Activated T-helper 9 cell treated with anti-CD3 and anti-CD28 coated beads, Interleukin-2, amount 50 U/mL, for 16 hours (primary cell): ENCODE measurements at places on chromosomes 1 and 21.
A peak's percentile ranks its signal among the peaks of the same experiment; 100 is the strongest.

GRCh38 chr1:111561328-111561727 lies 57.9 kb upstream of the ADORA3 start:
- DNase-seq, result no peak

GRCh38 chr1:42784946-42785693 lies at the start of gene TMEM269:
TSS of gene TMEM269 (plus strand) at chr1:42784991. CDS start at chr1:42789894, 4,903 bp downstream.
- no peak for DNase-seq

DNA sequence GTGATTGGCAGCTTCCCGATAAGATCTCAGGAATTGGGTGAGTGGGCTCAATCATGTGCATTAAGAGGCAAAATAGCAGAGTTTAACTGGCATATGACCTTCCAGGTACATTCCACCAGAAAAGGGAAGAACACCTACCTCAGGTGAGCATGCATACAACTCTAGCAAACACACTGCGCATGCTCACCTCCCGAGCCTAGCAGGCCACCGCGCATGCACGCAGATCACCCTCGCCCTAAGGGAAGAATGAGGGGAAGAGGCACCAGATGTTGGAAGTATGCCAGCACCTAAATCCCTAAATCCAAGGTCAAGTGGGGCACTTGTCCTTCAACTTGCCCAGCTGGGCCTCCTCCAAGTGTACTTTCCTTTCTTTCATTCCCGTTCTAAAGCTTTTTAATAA lies 23.6 kb upstream of the CBR3 start:
- no peak for DNase-seq

GRCh38 chr21:29025328-29025713 lies 853 bp downstream of the USP16 start:
- DNase-seq, result no peak

- no peak for DNase-seq
Measured at GRCh38 chr1:87829360-87829759, 500.7 kb downstream of the LMO4 start.

DNA sequence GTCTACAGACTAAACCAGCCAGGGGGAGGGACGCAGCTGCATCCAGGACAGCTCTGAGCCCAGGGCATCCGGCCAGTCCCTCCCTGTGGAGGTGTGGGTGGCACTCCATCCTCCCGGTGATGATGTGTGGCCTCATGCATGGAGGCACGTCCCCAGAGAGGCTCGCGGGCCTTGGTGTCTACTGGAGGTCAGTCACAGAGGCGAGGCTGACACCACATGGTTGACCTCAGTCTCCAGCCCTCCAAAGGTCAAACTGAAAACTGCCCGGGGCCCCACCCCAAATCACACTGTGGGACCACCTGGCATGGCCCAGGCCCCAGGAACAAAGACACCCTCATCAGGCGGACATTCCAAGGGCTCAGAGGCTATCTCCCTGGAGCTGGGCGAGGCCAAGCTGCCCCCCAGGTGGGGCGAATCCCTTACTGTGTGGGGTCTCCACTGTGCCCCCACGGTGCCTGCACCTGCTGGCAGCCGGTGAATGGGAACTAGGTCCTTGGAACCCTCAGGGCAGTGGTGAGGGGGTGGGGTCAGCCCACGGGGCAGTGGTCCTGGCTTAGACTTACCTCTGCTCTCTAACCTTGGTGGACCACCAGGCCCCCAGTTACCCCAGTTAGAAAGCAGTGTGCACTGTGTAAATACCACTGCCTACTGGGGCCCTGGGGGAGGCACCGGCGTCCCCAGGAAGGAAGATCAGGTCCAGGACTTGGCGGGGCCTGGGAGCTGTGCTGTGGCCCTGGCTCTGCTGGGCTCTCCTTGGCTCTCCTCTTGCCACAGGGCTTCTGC lies 49.1 kb downstream of the TRPM2 start:
- DNase-seq, result no peak

GRCh38 chr1:207152792-207153468 lies 48.9 kb downstream of the C4BPA start:
- DNase-seq, result no peak

GRCh38 chr1:7302873-7303272 lies 468.2 kb upstream of the VAMP3 start:
- no peak for DNase-seq

- no peak for DNase-seq
Measured at GRCh38 chr1:237774246-237774645, 116.5 kb downstream of the ZP4 start.

DNA sequence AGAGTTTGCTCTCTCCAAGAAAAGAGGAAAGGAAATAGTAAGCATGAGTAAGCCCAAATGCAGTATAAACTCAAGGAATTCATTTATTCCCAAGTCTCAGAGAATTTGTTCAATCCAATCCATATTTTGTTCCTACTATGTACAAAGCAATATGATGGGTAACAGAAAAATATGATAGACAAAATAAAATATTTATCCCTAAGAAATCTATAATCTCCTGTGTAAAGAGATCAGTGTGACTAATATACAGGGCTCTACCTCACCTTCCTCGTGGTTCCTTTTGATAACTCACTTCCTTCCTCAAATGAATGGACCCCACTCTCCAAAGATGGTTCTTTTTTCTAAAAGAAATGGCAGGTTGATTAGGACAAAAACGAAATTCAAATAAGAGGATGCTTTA lies 7.6 kb downstream of the CLSPN start:
- DNase-seq, result no peak

DNA sequence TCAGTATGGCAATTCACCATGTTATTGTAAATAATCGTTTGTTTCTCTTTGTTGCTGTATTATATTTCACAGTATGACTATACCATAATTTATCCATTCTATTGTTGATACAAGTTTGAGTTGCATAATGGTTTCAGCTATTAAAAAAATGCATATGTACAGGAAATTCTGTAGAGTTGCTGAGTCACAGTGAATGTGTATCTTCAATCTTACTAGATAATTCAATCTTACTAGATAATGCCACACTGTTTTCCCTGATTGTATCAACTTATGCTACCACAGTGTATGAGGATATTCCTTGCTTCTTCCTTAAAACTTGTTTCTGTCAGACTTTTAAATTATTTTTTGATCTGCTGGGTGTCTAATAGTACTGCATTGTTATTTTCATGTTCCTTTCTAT lies 3.5 kb upstream of the COA6 start:
- DNase-seq, result no peak

DNA sequence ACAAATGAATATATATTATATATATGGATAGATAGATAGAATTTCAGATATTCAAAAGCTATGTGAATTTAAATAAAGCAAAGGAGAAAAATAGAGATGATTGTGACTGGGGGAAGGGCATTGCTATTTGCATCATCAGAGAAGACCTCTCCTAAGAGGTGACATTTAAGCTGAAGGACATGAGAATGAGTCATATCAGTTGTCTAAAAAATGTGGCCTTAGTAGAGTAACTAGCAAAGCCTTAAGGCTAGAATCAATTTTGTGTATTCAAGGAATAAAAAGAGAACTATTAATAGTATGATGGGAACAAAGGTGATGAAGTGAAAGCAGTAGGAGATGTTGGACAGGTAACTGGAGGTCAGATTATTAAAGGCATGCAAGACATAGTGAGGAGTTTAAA lies 34.8 kb upstream of the SLC35F3 start:
- no peak for DNase-seq

GRCh38 chr1:97120806-97121205 lies 399.2 kb downstream of the PTBP2 start:
- no peak for DNase-seq

- no peak for DNase-seq
Measured at GRCh38 chr1:247334378-247335133, 2.9 kb upstream of the ZNF496 start.

- DNase-seq, result no peak
Measured at GRCh38 chr1:199157494-199157893, 518.7 kb downstream of the PTPRC start.

DNA sequence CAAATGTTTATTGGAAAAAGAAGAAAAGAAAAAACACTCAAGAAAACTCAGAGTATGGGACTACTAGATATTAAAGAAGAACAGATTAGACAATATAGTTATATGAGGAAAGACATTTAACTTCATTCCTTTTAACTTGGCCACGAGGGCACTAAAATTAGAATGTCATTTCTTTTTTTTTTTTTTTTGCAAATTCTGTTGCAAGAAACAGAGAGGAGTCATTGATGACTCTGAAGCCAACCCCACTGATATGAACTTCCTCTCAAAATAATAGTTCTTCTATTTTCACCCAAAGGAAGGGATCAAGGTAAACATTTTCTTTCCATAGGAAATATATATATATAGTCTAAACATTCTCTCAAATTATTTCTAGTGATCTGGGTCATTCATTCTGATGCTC lies 24.6 kb upstream of the PEX19 start:
- DNase-seq, result no peak

- no peak for DNase-seq
Measured at GRCh38 chr1:3380469-3380868, 74.0 kb upstream of the ARHGEF16 start.

DNA sequence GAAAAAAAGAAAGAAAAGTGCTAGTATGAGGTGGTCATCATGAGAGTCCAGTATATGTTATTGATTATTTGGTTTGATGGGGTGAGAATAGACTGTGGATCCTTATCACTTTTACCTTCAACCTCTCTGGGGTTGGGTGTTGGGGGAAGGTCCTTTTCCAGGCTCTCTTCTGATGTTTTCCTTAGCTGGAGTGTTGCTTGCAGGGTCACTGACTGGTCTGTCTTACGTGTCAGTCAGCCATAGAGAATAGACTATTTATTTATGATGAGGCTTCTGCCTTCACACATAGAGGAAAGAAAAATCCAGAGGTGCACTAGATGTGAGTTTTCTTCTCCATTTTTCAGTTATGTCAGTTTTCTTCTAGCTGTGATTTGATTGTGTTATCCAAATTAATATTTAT lies 36.5 kb downstream of the MAP3K21 start:
- no peak for DNase-seq

DNA sequence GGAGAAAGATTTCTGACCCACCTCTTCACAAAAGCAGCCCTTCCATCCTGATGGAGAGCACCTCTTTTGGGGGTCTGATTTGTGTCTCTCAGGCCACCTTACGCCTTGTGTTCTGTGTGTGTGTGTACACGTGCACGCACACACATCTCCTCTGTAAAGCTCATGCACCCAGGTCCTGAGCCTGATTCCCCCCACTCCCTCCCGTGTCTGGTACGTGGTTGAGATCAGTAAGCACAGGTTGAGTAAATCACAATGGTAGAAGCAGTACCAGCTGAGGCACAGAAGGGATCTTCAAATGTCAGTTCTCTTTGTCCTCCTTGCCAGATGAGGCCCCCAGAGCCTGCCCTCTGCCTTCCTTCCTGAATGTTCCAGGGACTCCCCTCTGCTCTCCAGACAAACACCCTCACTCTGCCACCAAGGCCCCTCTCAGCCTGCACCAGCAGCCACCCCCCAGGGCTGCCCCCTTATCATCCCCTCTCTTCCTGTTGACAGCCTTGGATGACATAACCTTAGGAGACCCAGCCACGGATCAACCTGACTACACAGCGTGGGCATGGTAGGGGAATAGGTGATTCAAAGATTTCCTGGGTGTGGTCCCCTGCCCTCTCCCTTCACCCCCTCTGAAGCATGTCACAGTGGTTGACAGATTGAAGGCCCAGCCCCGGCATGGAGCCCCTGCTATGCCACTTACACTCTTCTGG lies 112.8 kb downstream of the HIVEP3 start:
- peak; percentile 21 for DNase-seq

DNA sequence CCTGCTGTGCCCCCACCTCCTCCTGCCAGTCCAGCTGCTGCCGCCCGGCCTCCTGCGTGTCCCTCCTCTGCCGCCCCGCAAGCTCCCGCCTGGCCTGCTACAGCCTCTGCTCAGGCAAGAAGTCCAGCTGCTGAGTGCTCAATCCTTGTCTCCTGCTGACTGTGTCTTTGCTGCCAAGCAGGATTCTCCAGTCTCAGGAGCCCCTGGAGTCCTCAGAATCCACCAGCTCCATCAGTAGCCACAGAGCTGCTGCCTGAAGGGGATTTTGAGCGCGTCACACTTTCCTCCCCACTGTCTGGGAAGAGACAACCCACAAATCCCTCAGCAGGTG lies 973 bp downstream of the KRTAP10-11 start:
- DNase-seq, result no peak

DNA sequence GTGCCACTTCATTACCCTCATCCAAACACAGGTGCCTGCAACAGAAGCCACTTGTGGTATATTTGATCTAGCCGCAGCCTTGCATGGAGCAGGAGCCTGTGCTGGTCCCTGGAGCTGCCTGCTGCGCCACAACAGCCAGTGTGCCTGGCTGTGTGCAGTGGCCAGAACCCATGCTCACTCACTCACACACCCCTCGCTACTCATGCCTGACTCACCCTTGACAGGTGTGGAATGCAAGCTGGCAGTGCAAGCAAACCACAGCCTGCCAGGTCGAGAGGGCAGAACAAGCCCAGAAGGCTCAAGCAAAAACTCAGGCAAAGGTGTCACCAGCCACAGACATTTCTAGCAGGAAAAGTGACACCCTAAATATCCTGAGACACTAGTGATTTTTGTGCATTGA lies 1510.9 kb downstream of the KCNT2 start:
- DNase-seq, result no peak

GRCh38 chr1:39116860-39117728 lies 87.4 kb upstream of the MACF1 start:
- DNase-seq, result no peak

DNA sequence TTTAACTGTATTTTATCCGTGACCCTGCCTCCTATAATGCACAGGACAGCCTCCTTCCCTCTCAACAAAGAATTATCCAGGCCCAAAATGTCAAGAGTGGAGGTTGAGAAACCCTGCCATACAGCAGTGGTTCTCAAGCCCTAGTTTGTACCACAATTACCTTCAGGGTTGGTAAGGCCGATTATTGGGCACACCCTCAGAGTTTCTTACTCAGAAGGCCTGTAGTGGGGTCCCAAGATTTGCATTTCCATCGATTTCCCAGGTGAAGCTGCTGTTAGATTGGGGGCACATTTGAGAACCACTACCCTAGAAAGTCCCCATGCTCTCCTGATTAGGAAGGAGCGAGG lies 400 bp upstream of the PGBD2 start:
- no peak for DNase-seq

DNA sequence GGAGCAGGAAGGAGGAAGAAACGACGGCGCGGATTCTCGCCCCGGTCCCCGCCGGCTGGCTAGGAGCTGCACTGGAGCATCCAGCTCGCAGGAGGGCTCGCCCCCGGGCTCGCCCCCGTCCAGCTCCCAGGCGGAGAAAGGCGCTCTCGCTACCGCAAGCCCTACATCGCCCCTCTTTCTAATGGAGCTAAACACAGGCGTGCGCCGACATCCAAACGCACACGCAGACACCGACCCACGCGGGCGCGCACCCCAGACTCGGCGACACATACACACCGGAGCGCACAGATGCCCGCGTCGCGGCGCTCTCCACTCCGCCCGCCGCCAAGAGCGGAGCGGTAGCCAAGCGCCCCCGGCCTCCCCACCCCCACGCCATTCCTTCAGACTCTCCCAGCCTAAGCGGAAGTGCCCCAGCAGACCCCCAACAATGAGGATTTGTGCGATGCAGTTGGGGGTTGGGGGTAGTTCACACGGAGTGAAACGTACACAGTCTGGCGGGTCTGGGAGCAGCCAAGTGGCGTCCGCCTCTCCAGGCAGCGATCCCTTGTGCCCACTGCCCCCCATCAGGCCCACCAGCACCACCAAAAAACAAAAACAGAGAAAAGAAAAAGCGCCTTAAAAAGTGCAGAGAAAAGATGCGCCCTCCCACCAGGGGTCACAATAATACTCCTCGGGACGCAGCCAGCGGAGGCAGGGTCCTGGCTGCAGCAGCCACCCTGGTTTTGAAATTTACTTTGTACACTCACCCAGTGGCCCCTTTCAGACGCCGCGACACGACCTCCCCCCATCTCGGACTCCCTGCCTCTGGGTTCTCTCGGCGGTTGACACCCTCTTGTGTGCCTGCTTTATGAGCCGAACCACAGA lies 1.4 kb downstream of the DAB1 start:
- no peak for DNase-seq

GRCh38 chr21:46553993-46554392 lies 50.9 kb downstream of the S100B start:
- no peak for DNase-seq

GRCh38 chr1:76238094-76238628 lies 163.6 kb downstream of the ST6GALNAC3 start:
- DNase-seq, result no peak
